ENCODE measurements at places on chromosomes 3 and 15.

DNA sequence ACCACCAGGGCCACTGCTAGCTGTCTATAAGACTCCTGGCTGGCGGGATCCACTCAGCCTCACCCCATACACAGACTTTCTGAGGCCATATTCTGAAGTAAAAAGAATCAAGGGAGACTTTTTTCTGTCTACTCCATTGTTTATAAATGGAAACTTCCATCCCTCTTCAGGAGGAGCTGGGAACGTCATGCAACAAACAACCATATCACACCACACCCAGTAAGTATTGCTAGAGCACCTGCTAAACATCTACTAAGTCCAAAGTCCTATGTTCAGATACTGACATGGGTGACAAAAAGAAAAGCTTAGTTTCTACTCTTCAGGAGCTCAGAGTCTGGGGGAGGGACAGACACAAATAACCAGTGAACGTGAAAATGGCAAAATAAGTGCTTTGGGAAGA, 324.8 kb upstream of the ONECUT1 start:
- no peak for DNase-seq

GRCh38 chr15:99423186-99424130, 142.3 kb upstream of the MEF2A start:
- no peak for DNase-seq

DNA sequence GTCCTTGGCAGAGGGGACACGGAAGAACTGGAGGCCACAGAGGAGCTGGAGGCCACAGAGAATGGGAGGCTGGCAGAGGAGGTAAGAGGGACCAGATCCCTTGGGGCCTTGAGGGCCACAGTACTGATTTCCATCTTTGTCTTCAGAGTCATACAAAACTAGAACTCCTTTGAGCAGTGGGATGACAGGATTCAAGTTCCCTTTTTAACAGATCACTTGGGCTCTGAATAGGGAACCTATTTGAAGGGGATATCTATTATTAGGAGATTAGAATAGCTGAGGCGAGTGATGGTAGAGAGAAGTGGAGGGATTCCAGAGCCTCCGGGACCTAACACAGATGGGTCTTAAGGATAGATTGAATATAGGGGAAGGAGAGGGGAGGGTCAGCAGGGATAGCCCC, 55.7 kb downstream of the OXNAD1 start:
- no peak for DNase-seq

- DNase-seq = no peak
These were observed 874 bp downstream of the ZNF662 start for GRCh38 chr3:42906848-42907183.

- peak; percentile 5 for DNase-seq
These were observed 8.1 kb downstream of the B2M start for GRCh38 chr15:44719293-44719999.

DNA sequence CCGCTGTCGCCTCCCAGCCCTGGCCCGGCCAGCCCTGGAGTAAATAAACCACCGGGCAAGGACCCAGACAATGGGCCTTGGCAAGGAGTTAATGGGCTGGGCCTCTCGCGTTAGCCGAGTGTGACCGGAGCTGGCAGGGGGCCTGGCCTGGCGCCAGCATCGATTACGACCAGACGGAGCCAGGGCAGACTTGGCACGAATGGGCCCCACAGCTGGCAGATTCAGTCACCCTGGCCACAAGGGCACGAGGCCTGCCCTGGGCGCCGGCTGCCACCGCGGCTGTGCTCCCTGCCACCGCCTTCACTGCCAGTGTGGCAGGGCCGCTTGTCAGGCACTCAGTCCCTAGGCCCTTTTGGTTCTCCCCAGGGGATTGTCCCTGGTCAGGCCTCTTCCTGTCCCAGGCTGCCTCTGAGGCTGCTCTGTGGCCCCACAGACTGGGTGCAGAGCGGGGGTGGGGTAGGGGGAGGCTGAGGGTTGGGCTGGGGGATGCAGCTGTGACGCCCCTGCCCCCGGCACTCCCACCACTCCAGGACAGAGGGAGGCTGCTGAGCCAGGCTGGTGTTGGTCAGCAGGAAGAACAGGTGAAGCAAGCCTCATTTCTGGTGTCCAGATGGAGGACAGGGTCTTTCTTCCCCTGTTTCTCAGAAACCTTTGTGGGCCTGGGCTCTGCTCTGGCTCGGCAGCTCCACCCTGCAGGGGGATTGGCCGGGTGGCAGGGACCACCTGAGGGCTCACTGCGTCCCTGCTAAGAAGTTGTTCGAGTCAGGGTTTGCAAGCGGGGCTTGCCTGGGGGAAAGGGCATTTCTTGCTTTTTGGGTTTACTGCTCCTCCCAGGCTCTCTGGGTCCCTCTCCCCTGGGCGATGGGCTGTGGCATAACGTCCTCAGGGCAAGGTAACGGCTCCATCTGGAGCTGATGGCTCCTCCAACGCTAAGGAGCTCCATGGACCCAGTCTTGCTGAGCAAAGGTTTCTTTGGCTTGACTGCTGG, 30.5 kb upstream of the SRP14 start:
- DNase-seq = peak; percentile 34

Data from NCI-H82 (cell line).